ENCODE measurements at places on chromosomes 7 and 10.
A peak's percentile ranks its signal among the peaks of the same experiment; 100 is the strongest.

DNA sequence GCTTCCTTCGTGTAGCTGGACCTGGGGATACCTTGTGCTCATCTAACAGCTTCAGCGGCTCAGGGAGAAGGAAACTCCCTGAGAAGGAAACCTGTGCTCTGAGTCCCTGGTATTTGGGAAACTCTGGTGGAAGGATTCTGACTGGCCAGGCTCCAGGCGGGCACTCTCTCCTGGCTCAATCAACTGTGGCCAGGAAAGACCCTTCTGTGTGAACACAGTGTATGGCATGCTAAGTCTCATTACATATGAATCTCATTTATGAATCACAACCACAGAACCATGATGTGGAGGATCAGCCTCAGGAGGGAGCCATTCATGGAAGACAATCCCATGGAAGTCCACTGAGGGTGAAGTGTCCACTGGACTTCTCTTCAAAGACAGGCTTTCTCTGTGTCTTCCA lies 20.9 kb downstream of the NPS start:
- no peak for DNase-seq

DNA sequence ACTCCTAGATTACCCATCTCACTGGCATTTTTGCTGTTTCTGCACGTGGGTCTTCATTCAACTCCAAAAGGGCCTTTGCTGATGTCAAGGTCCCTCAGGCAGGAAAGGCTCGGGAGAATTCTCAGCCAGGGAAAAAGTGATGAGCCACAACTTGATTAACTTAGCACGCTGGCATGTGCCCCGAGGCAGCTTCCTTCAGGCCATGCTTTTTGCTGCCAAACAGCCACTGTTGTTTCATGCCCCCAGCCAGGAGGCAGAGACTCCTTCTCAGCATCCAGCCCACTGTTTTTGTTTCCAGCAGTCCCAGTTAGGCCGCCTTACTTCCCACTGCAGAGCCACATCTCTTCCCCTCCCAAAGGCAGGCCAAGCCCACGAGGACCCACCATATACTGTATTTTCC lies 266.5 kb upstream of the YAE1 start:
- DNase-seq: peak; percentile 80

DNA sequence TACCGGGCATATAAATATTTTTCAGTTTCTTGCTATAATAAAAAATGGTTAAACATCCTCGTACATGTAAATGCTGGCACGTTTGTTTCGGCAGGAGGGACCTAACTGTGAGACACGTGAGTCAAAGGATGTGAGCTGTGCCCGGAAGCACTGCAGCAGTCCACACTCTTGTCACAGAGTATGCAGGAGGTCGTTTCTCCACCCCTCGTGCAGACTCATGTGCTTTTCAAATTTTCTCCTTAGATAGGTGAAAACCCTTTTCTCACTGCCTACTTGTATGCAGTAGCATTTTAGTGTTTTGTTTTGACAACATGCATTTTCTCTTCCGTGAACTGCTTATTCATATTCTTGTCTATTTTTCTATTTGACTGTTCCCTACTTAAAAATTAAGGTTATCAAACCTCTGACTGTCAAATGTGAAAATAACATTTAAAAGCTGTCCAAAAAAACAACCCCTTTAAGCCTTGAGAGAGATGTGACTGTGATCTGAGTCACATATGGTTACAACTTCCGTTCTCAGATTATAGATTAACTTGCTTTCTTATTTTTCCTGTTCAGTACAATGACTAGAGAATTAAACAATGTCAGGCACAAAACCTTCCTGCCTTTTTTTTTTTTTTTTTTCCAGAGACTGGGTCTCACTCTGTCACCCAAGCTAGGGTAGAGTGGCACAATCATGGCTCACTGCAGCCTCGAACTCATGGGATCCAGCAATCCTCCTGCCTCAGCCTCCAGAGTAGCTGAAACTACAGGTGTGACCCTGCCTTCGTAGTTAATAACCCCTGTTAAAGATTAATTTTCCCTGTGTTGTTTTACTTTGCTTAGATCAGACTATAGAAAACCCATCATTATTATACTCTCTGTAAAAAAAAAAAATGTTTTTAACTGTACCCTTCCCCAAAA lies 45.1 kb downstream of the DPY19L1 start:
- peak; percentile 3 for DNase-seq

GRCh38 chr10:94264085-94264484 lies 98.7 kb downstream of the NOC3L start:
- no peak for DNase-seq

DNA sequence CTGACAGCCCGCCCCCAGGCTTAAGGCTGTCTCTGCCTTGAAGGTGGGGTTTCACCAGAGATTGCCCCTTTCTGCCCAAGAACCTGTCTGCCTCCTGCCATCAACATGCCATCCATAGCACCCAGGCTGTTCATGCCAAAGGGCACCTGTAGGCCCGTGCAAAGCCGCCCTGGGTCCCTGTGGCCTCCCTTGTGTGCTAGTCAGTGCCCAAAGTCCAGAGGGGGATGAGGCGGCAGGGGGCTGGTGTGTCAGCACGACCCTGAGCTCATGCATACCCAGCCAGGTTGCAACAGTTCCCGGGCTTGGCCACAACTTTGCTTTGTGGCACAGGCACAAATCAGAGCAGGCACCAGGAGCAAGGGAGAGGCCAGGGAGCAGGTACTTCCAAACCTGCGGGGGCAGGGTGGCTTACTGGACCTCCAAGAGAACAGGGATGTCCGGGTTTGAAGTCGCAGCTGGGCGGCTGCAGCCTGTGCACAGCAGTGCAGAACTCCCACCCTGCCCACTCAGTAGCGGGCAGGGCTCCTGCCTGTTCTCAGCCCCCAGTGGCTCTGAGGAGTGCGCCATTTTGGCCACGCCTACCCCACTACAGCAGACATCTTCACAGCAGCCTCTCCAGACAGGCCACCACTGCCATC lies 671.1 kb upstream of the GRM3 start:
- DNase-seq: no peak

GRCh38 chr10:19944911-19945663 lies 128.9 kb downstream of the PLXDC2 start:
- DNase-seq: no peak

DNA sequence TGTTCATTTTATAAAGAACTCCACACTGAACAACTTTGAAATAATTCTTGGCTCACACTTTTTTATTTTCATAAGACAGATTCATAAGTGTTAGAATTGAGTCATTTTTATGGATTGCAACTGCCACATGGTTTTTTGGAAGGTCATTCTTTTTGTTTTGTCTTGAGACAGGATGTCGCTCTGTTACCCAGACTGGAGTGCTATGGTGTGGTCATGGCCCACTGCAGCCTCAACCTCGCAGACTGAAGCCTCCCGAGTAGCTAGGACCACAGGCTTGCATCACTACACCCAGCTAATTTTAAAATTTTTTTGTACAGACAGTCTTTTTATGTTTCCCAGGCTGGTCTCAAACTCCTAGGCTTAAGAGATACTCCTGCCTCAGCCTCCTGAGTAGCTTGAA lies 20.3 kb downstream of the BMS1 start:
- no peak for DNase-seq

DNA sequence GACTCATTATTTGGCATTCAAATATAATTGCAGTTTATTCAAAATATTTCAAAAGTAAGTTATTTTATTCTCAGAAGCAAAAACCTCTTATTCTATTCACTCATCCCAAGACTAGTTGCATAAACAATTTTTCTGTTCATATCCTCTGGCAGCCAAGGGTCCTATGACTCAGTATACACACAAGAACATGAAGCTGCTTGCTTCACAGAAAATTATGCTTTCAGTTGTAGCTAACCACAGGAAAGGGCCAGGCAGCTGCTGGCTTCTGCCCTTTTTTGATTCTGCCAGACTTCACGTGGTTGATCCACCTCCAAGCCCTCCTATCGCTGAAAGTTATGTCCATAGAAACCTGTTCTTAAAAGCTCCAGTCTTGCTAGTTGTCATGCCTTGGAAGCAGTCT lies 108.8 kb downstream of the ABCA13 start:
- peak; percentile 7 for DNase-seq

- no peak for DNase-seq
These were observed 254.2 kb upstream of the C7orf33 start for GRCh38 chr7:148336411-148336810.

DNA sequence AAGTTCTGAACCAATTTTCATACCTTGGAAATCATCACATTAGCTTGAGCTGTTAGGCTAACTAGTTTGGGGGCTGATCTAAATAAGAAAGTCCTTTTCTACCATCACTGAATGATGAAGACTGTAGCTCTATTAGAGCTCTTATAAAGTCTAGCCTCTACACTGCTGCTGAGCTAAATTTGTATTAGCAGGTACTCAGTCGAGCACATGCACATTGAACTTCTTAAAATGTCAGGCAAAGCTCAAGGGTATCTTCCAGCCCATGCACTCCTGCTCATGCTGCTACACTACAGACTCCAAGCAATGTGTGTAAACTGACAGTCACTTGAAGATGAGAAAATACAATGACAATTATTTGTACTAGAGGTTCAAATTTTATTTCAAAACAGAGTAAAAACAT lies 158.8 kb upstream of the TMEM229A start:
- DNase-seq: no peak

DNA sequence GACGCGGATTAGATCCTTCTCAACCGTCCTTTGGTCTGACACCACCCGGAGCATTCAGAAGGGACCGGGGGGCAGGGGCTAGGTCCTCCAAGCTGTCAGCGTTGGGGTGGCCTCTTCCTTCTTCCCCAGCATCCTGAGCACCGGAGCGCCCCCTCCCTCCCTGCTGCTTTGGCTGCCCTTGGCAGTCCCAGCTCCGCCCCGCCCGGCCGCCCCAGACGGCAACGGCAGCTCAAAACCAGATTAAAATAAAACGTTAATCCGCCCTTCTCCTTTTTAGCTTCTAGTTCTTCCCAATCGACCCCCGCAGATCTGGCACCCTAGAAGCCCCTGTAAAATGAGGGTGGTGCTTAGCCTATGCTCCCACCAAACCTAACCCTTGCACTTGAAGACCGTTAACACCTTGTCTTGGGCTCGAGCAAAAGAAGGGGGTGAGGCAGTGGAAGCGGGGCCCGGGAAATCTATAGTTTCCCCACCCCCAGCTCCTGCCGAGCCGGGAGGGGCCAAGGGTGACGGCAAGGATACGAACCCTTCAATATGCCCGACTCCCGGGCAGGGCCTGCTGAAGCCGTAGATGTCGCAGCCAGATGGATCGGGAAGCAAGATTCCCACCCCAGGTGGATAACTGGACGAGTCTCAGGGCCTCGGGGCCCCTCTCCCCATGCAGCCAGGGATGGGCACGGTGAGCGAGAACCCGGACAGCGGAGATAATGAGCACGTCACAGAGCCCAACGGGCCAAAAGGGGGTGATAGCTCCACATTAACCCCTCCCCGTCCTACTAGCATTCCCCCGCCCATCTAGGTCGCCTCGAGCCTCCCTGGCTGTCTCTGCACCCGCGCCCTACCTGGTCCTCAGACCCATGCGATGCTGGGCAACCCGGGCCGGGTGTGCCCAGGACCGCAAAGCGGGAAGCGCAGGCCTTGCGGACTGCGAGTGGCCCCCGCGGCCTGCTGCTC lies 169.7 kb downstream of the NRF1 start:
- DNase-seq: no peak

DNA sequence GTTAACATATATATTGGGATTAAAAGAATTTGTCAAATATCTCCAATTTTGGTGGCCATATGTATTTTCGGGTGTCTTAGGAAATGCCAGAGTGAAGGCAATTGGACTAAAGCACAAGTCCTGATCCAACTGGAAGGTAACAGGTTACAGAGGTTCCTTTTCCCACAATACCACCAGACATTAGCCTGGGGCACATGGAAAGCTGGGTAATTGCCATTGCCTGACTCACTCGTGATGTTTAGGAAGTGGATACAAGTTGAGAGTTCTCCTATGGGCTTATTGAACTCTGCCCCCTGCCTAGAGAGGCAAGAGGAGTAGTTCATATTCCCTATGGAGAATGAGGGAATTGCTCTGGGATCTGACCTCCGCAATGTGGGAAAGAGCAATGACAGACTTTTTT lies 5.7 kb downstream of the DNAH11 start:
- DNase-seq: peak; percentile 3

DNA sequence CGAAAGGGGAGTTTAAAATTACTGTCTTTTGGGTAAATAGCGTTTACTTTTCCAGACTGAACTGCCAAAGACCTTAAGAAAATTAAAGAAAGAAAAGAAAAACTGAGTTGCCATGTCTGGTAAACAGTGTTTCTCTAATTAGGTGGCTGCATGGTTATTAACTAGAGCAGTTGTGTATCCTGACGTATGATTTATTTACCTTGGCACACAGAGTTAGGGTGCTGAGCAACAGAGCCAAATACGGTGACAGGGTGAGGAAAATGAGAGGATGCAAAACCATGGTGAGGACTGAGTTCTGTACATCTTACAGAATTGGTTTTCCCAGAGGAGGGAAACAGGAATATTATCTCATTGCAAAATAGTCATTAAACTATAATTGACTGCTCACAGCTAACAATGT lies 546.4 kb upstream of the FZD8 start:
- no peak for DNase-seq

All from T1000 (cell line).